ENCODE measurements at places on chromosomes 2 and 18. TPM values are rescaled to one million over a fixed set of nuclear protein-coding genes. Genes with fewer than 3 reads are reported as not detected.

DNA sequence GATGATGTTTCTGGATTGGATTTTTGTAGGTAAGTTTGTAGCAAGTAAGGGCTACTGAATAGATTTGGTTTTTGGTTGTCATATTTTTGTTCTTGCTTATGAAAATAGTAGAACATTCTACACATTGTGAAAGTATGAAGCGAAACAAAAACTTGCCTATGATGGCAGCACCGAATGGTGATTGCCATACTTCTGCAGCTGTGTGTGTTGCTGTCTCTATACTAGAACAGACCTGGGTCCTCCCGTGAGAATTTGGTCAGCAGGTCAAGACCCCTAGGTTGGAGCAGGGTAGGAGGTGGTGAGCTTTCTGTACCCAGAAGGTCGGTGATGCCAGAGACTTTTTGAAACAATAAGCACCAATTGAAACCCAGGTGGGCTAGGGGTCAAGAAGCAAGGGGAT is 322.6 kb downstream of the PRKCE start:
- no peaks in the 10 kb centered on the region for H3K36me3 ChIP-seq
- no peak overlapping the region for H3K4me3 ChIP-seq
- DNase-seq, result no peak
- no peaks in the 10 kb centered on the region for H3K4me1 ChIP-seq
- H3K27me3 ChIP-seq, result no peaks in the 10 kb centered on the region

DNA sequence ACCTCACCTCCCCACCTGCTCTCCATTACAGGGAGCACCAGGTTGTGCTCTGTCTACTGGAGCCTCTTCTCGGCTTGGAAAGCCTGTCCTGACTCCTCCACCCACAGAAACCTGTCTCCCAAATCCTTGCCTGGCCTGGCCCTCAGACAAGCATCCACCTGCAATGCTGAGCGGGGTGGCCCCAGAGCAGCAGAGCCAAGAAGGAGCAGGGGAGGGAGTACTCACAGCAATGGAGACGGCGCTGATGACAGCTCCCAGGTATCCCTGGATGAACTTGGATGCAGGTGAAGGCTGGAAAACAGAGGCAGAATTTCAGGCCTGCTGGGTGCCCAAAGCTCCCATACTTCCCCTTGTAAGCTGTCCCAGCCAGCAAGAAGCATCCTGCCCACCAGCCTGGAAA is 72.8 kb downstream of the SFXN5 start:
- H3K36me3 ChIP-seq, result peaks cover 6% of the 10 kb centered on the region
- no peaks in the 10 kb centered on the region for H3K27me3 ChIP-seq
- H3K4me1 ChIP-seq, result no peaks in the 10 kb centered on the region
- no peak overlapping the region for H3K27ac ChIP-seq

DNA sequence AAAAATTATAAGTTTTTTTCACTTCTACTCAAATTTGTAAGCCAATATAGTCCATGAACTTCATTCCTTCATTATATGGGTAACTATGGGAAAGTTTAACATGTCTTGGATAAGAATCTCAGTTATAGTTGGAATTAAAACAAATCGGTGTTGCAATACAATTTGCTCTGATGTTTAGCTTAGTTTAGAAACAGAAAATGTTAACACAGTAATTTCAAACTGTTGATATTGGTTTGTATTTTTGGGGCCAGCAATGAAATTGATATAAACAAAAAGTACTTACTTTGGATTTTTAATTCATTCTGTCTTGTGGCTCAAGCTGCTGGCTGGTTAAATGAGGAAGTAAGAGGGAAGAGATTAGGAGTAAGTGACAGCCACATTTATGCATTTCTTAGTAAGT is 368.5 kb upstream of the NT5C1B start:
- no peak overlapping the region for H3K4me3 ChIP-seq
- H3K36me3 ChIP-seq, result no peaks in the 10 kb centered on the region
- DNase-seq, result no peak
- H3K27ac ChIP-seq, result no peak overlapping the region
- no peaks in the 10 kb centered on the region for H3K4me1 ChIP-seq

Gene CABYR
- total RNA-seq, result 0.86 TPM

GRCh38 chr2:232900811-232901735 is 31.0 kb downstream of the SNORC start:
- H3K27ac ChIP-seq, result no peak overlapping the region
- DNase-seq, result no peak
- no peaks in the 10 kb centered on the region for H3K36me3 ChIP-seq
- peaks cover 32% of the 10 kb centered on the region for H3K27me3 ChIP-seq
- H3K4me3 ChIP-seq, result no peak overlapping the region

DNA sequence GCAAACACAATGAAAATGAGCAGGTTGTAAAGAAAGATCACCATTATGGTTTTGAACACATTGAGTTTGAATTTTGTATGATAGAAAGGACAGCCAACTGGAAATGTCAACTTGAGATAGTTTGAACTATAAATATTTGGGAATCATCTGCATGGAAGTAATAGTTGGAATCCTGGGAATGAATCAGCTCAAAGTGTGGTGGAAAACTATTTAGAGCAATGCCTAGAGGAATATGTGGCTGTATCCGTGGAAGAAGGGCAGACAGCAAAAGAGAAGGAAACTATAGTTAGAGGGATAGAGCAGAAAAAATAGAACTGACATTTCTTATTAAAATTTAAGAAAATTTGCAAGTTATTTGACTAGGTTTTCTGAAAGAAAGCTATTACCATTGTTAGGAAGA is 112.5 kb upstream of the OTX1 start:
- no peaks in the 10 kb centered on the region for H3K4me1 ChIP-seq
- H3K27me3 ChIP-seq, result no peaks in the 10 kb centered on the region
- DNase-seq, result no peak
- H3K36me3 ChIP-seq, result no peaks in the 10 kb centered on the region
- H3K27ac ChIP-seq, result no peak overlapping the region

GRCh38 chr2:136135921-136136906 is 18.3 kb upstream of the CXCR4 start:
- H3K27me3 ChIP-seq, result no peaks in the 10 kb centered on the region
- peak; percentile 89 for DNase-seq
- H3K27ac ChIP-seq, result peak overlapping the region; percentile 100
- no peaks in the 10 kb centered on the region for H3K36me3 ChIP-seq
- H3K4me1 ChIP-seq, result peaks cover 57% of the 10 kb centered on the region

DNA sequence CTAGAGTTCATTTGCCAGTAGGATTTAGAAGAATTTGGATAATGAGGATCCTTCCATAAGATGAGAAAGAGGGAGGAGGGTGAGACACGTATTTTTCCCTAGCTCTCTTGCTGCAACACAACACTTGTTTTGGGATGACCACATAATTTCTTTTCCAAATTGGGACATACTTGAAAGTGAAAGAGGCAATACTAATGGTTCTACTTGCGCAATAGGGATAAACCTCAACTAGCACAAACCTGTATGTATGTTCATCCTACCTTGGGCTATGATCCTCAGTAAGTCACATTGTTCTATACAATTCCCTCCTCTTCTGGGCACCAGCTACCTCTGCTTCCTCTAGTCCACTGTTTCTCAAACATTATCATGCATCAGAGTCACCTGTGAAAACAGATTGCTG is 1208.8 kb upstream of the LRRTM1 start:
- H3K4me1 ChIP-seq, result no peaks in the 10 kb centered on the region
- no peak overlapping the region for H3K27ac ChIP-seq
- H3K4me3 ChIP-seq, result no peak overlapping the region

DNA sequence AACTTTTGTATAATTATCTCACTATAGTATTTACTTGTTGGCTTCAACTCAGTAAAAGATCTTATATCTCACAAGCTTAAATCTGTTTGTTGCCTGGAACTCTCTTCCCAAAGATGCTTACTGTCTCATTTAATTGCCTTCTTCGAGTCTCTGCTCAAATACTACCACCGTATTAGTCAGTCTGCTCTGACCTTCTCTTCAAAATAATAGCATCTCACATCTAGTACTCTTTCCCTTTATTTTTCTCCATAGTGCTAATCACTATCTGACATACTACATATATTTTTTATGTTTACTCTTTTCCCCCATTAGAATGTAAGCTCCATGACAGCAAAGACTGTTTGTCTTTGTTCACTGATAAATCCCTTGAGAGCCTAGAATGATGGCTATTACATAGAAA is 10.6 kb upstream of the MPP4 start:
- no peaks in the 10 kb centered on the region for H3K27me3 ChIP-seq
- no peak for DNase-seq
- peaks cover 30% of the 10 kb centered on the region for H3K36me3 ChIP-seq

Gene IL36A
- 0.32 TPM for total RNA-seq
